ENCODE measurements at places on chromosomes 1 and 21. TPM values are rescaled to one million over a fixed set of nuclear protein-coding genes. Genes with fewer than 3 reads are reported as not detected.

GRCh38 chr1:154768456-154769125 lies 101.5 kb downstream of the KCNN3 start:
- no peaks in the 10 kb centered on the region for H3K36me3 ChIP-seq
- no peak for DNase-seq
- peaks cover 5% of the 10 kb centered on the region for H3K4me1 ChIP-seq
- no peak overlapping the region for H3K4me3 ChIP-seq
- no peaks in the 10 kb centered on the region for H3K27me3 ChIP-seq

- DNase-seq = no peak
- no peak overlapping the region for H3K27ac ChIP-seq
- no peaks in the 10 kb centered on the region for H3K4me1 ChIP-seq
Observed at GRCh38 chr1:214003233-214003632, 15.5 kb downstream of the PROX1 start.

- H3K27ac ChIP-seq = no peak overlapping the region
- no peaks in the 10 kb centered on the region for H3K36me3 ChIP-seq
- peaks cover 21% of the 10 kb centered on the region for H3K4me1 ChIP-seq
- no peak overlapping the region for H3K4me3 ChIP-seq
- H3K27me3 ChIP-seq = no peaks in the 10 kb centered on the region
- DNase-seq = no peak
Observed at GRCh38 chr1:94068999-94069918, 51.7 kb downstream of the ABCA4 start.

TTC22 gene
- 73.4 TPM for total RNA-seq

DNA sequence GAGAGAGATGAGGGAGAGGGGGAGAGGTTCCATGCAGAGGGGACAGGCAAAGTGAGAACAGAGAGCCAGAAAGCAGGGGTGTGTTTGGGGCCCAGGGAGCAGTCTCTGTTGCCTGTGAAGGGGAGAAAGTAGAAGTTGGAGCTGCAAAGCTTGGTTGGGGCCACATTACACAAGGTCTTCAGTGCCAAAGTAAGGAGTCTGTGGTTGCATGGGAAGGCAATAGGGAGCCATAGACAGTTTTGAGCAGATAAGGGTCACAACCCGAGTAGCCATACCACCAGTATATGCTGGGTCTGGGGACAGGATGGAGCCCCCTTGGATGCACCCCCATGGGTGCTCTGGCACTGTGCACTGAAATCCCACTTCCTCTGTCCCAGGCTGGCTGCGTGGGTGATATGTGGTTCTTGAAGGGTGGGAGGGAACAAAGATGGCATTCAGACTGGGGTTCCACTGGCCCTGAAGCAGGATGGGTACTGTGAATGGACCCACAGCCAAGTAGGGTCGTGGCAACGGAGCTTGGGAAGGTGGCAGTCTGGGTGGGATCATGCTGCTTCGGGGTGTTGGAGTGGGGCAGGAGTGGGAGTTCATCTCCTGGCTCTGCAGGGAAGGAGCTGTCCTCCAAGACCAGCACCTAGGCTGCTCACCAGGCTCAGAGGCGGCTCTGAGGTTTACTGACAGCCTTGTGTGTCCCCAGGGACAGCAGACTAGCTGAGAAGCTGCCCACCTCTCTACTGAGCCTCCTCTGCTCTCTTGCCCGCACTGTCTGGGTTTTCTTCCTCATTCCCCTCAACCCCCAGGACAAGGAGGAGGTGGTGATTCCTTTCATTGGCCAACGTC lies 12.1 kb downstream of the DRAXIN start:
- no peaks in the 10 kb centered on the region for H3K36me3 ChIP-seq
- H3K4me3 ChIP-seq = no peak overlapping the region
- peaks cover 6% of the 10 kb centered on the region for H3K4me1 ChIP-seq
- no peaks in the 10 kb centered on the region for H3K27me3 ChIP-seq

DNA sequence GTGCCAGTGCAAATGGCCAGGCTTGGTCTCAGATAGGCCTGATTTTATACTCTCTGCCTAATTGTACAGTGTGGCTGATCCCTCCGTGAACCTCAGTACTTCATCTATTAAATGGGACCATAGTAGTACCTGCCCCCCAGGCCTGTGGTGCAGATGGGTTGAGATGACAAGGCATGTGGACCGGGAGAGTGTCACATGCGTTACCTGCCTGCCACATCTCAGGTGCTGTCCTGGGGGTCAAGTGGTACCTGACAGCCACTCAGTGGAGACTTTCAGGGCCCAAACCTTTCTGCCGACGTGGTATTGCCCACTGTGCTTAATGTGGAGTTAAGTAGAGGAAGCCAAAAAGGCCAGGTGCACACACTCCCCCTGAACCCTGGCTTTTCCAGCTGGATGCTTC lies 197.3 kb downstream of the FOXD2 start:
- no peak for DNase-seq
- no peaks in the 10 kb centered on the region for H3K36me3 ChIP-seq
- no peaks in the 10 kb centered on the region for H3K4me1 ChIP-seq
- H3K27ac ChIP-seq = no peak overlapping the region

TRIM63 gene
- not detected for total RNA-seq
